ENCODE measurements at places on chromosomes 1 and 21.

- DNase-seq: no peak
These were observed 25.0 kb upstream of the TSPAN2 start for GRCh38 chr1:115114308-115114707.

DNA sequence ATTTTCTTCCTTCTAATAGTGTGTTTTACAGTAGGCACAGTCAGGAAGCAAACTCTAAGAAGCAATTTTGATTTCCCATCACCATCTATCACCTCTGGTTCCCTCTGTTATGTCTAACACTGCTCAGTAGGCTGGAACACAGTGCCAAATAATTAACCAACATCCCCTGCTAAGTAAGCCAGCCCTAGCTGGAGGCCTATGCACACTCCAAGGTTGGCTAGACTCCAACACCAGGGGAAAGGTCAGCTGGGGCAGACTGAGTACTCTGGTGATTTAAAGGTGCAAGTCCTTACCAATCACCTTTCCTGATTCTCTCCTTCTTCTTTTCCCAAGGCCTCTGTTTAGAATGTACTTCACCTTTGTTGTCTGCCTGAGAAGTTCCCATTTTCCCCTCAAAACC, 46.5 kb upstream of the BEND5 start:
- no peak for DNase-seq

GRCh38 chr1:155850345-155850744, 6.7 kb downstream of the GON4L start:
- DNase-seq: no peak

- no peak for DNase-seq
These were observed 7.5 kb downstream of the CD55 start for GRCh38 chr1:207328908-207329440.

- DNase-seq: no peak
These were observed 2.8 kb downstream of the PIGV start for GRCh38 chr1:26790551-26790953.

GRCh38 chr1:12015001-12015491, 4.3 kb upstream of the MIIP start:
- DNase-seq: no peak
